Thoracic aorta (tissue), 2 donors: ENCODE measurements at places on chromosomes 12 and 14. TPM values are rescaled to one million over a fixed set of nuclear protein-coding genes. Genes with fewer than 3 reads are reported as not detected.

The HOXC4 gene
- total RNA-seq = not detected

The RPL6 gene
- 544 TPM for total RNA-seq

The INSM2 gene
- not detected for total RNA-seq

The ANAPC7 gene
- total RNA-seq = 41.0 TPM

The RNASE4 gene
- total RNA-seq = 66.4 TPM

DNA sequence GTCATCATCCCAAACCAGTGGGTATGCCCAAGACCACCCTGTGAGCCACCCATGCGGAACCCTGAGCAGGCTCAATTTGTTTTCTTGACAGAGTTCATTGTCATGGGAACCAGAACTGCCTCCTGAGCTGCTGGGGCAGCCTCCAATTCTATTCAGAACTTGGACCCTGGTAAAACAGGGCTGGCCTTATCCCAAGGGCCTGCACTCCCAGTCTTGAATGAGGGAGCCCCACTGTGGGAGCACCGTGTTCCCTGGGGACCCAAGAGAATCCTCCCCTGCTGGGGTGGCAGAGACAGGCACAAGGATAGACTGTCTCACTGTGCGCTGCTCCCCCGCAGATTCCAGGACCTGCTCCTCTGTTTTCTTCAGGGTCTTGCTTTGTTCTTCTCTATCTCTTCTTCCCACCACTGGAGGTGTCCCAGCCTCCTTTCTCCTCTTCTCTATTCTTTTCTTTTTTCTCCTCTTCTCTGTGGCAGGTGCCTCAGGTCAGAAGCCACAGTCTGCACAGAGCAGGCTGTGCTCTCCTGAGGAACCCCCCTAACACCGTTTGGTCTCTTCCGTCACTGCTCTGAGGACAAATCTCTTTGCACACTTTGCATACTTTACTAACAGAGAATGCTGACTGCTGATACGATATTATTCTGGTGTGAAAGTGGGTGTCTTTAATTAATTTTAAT lies 31.2 kb upstream of the CHPT1 start:
- H3K27me3 ChIP-seq = no peaks in the 10 kb centered on the region
- DNase-seq = no peak
- H3K27ac ChIP-seq = no peak overlapping the region
- no peak overlapping the region for H3K4me3 ChIP-seq

DNA sequence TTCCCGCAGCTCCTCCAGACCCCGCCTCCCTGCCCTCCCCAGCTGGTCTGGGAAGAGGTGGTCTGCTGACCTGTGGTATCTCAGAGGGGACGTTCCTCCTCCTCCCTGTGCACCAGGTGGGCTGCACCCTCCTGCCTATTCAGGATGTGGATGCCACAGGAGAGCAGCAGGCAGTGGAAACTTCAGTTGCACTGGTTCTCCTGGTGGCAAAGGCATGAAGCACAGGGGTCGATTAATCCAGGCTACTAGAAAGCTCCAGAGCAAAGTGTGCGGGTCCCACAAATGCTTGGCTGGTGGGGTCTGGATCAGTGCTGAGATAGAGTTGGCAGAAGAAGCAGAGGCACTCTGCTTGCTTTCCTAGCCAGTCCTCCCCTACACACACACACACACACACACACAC lies 197.0 kb downstream of the SLC41A2 start:
- DNase-seq = no peak
- H3K27ac ChIP-seq = no peak overlapping the region
- H3K4me1 ChIP-seq = no peaks in the 10 kb centered on the region
- no peaks in the 10 kb centered on the region for H3K27me3 ChIP-seq
- no peaks in the 10 kb centered on the region for H3K36me3 ChIP-seq
- no peak overlapping the region for H3K4me3 ChIP-seq

DNA sequence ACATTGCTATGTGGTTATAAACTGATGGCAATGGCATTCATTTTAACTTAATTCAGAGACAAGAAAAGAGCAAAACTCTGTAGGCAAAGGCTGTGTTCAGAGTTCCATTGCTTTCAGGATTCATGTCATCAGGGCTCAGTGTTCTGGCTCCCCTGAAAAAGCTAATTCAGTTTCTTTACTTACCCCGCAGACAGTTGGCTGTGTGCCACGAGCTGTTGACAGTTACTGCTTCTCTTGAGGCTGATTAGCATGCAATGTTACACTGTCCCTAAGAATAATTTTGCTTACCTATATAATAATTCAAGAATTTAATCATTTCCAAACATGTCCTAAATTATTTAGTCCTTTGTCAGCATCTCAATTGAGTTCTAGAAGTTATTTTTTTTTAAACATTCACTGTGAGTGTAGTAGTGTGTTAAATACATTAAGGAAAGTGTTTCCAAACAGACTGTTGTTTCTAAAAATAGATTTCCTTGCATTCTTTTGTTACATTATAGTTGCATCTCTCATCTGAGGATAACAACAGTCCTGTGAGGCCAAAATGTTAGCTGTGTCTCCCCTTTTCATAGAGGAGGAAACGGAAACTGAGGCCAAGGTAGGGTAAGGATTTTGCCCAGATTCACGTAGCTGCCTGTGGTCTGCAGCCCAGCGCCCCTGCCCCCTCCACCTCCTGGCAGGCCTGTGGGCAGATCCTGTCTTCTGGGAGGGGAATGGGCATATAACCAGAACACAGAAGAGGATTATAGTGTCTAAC lies 98.6 kb downstream of the PELI2 start:
- H3K4me3 ChIP-seq = no peak overlapping the region
- no peak overlapping the region for H3K27ac ChIP-seq
- no peaks in the 10 kb centered on the region for H3K36me3 ChIP-seq
- no peaks in the 10 kb centered on the region for H3K27me3 ChIP-seq
- H3K4me1 ChIP-seq = peaks cover 41% of the 10 kb centered on the region

DNA sequence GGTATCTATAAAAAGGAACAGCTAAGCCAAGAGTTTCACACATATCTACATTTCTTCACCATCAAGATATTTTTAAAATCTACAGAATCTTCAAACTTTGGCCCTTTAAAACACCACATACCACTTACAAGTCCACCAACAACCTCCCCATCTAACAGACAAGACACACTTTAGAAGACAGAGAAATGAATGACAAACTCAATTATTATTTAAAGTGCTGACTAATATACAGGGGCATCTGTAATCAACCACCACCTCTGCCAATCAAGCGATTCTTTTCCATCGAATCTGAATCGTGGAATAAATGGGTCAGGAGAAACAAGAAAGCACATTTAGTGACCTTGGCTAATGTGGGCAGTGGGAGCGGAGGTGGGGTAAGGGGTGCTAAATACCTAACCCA lies 7.7 kb downstream of the SETD3 start:
- no peaks in the 10 kb centered on the region for H3K36me3 ChIP-seq
- no peak overlapping the region for H3K27ac ChIP-seq
- no peak for DNase-seq
- H3K4me1 ChIP-seq = no peaks in the 10 kb centered on the region
- H3K27me3 ChIP-seq = no peaks in the 10 kb centered on the region
- no peak overlapping the region for H3K4me3 ChIP-seq

DNA sequence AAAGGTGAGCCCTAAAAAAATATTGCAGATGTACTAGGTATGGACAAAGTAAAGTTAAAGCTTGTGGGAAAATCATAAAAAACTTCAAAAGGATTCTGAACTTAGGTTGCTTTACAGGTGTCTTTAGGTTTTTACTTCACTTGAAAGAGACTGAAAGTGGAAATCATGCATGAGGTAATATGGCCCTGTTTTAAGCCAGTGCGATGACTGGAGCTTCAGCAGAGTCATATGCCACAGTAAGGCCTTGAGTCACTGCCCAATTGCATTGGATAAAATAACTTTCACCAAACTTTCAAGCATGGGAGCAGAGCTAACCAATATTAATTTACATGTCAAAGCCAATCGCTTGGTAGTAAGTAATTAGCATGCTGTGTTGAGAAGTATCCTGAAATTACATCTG lies 63.9 kb upstream of the TMEM260 start:
- H3K36me3 ChIP-seq = no peaks in the 10 kb centered on the region
- no peaks in the 10 kb centered on the region for H3K27me3 ChIP-seq
- H3K4me3 ChIP-seq = no peak overlapping the region
- no peaks in the 10 kb centered on the region for H3K4me1 ChIP-seq
- no peak overlapping the region for H3K27ac ChIP-seq

DNA sequence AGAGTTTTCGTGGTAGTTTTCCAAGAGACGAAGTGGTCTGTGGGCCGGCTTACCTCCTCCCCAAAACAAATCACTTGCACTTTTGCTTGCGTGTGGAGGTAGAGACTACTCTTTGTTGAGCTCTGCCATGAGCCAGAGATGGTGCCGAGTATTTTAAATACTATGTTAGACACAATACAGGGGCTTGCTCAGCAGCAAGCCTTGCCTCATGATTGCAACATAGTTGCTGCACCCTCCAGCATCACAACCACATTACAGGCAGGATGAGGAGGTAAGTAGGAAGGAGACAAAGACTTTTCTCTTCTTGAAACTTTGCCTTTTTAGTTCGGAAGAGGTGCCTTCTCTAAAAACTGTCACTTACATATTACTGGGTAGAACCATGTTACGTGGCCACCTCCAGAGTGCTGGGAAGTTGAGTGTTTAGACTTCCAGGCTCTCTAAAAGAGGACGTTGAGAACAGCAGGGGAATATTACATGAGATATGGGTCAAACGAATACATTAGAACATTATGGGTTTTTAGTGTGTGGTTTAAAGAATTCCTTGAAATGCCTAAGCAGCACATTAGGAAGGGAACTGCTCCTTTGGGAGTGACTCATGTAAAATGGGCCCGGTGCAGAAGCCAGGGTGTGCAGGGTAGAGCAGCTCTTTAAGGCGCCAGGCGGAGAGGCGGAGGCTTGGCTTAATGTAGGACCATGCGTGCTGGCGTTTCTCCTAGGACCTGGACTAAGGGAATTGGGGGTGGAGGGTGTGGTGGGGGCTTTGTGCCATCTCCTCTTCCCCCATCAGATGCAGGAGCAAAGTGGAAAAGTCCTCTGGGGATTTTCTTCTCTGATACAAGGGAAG lies 110.6 kb upstream of the PRMT8 start:
- no peaks in the 10 kb centered on the region for H3K4me1 ChIP-seq
- H3K4me3 ChIP-seq = no peak overlapping the region
- H3K27ac ChIP-seq = no peak overlapping the region
- no peaks in the 10 kb centered on the region for H3K36me3 ChIP-seq
- no peak for DNase-seq

DNA sequence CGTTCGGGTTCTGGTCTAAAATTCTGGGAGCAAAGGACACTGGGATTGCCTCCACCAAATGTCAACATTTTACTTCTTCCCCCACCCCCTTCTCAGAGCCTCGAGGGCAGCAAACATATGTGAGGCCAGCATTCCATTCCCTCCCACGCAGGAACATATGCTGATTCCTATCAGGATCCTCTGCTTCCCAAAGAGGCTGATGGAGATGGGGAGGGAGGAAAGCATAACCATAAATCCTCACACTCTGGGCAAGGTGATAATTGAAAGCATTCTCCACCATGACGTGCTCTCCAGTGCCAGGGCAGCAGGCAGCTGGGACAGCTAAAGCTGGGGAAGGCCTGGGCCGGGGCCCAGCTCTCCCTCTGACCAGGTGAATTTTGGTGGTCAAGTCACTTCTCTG lies 395.0 kb downstream of the ZFP36L1 start:
- no peak for DNase-seq
- H3K4me3 ChIP-seq = no peak overlapping the region
- no peaks in the 10 kb centered on the region for H3K36me3 ChIP-seq

DNA sequence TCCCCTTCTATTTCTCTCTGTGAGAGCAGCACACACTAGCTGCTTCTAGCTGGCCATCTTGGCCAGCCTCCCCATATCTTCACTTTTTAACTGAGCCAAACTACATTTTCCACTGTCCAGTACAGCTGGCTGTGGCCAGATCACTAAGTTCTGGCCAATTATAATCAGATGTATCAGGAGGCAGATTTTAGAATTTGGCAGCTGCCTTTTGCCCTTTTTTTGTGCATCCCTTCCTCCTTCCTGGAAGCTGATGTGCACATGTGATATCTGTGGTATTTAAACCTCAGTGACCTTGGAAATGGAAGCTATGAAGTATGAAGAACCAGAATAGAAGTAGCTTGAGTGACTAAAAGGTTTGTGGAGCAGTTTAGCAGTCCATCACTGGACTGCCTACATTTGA lies 49.8 kb upstream of the ANO6 start:
- no peaks in the 10 kb centered on the region for H3K27me3 ChIP-seq
- H3K4me3 ChIP-seq = no peak overlapping the region
- DNase-seq = no peak
- H3K36me3 ChIP-seq = no peaks in the 10 kb centered on the region

DNA sequence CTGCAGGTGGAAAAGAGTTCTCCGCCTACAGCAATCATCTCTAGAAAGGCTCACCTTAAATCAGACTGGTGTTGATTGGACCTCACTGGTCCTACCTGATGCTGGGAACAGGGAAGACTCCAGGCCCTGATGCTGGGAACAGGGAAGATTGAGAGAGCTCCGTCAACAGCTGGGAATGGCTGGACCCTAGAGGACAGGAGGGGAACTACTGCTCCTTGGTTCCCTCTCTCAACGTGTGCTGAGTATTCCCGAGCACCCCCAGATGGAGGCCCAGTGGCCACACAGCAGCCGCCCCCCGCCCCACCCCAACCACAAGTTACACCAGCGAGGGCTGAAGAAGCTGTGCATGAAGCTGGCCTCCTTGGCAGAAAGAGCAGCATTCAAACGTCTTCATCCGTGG lies 240.3 kb downstream of the SLC15A4 start:
- H3K27ac ChIP-seq = no peak overlapping the region
- H3K4me3 ChIP-seq = no peak overlapping the region
- no peaks in the 10 kb centered on the region for H3K36me3 ChIP-seq
- H3K4me1 ChIP-seq = no peaks in the 10 kb centered on the region
- H3K27me3 ChIP-seq = no peaks in the 10 kb centered on the region

DNA sequence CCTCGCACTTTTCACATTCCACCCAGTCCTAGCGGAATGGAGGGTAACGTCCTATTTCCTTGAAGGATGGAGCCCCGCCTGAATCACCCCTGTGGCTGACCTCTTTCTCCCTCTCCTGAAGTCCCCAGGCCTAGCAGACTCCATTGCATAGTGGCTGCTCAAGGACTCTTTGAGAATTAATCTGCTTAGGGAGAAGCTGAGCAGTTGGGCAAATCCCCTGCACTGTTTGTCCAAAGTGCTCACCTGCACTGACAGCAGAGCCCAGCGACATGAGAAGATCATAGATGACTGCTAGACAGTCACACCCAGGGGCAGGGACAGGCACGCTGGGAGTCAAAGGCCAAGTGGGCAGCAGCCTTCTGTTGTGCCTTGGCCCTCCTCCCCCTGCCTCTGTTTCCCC lies 37.7 kb upstream of the DICER1 start:
- H3K27me3 ChIP-seq = no peaks in the 10 kb centered on the region
- H3K4me1 ChIP-seq = no peaks in the 10 kb centered on the region
- no peak overlapping the region for H3K27ac ChIP-seq
- no peaks in the 10 kb centered on the region for H3K36me3 ChIP-seq
- no peak overlapping the region for H3K4me3 ChIP-seq

GRCh38 chr14:93648440-93649168 lies 139.7 kb downstream of the PRIMA1 start:
- no peaks in the 10 kb centered on the region for H3K4me1 ChIP-seq
- no peak overlapping the region for H3K27ac ChIP-seq
- no peak overlapping the region for H3K4me3 ChIP-seq
- H3K27me3 ChIP-seq = no peaks in the 10 kb centered on the region

- DNase-seq = no peak
- peaks cover 8% of the 10 kb centered on the region for H3K4me1 ChIP-seq
- no peaks in the 10 kb centered on the region for H3K36me3 ChIP-seq
- no peak overlapping the region for H3K4me3 ChIP-seq
Measured at GRCh38 chr12:76957301-76957700, 78.5 kb upstream of the CSRP2 start.
